RWPE1 (cell line): ENCODE measurements at places on chromosomes 6 and 20.

DNA sequence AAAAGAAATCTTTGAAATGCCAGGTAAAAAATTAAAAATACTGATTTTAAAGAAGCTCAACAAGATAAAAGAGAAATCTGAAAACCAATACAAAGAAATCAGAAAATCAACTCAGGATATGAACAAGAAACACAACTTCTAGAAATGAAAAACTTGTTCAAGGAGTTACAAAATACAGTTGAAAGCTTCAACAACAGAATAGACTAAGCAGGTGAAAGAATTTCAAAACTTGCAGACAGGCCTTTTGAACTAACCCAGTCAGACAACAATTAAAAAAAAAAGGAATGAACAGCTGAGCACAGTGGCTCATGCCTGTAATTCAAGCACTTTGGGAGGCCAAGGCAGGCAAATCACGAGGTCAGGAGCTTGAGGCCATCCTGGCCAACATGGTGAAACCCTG is 57.8 kb downstream of the PDSS2 start:
- no peak for DNase-seq

DNA sequence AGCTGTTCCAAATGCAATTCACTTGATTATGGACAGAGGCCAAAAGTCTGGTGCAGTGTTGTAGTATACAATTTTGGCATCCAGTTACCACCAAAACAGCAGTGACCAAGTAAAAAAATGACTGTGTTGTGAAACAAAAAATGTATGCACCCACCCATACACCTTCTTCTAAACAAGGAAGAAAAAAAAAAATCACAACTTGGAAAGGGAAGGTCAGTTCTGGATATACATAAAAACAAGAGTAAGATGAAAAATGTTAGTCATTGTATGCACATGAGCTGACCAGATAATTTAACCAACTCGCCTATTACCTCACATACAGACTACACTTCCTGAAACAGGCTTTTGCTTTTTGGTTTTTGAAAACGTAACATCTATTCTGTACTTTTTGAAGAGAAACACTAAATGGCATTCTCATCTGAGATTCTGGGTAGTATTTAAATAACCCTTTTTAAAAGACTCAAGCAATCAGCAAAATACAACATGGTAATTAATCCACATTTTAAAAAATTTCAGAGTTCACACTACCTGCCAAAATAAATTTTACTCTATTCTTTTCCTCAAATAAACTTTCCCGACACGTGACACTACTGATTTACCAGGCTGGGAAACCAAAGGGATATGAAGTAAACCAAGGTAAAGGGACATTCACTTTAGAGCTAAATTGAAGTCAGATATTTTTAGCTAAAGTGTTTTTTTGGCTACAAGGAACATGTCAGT is 141.6 kb upstream of the SHLD1 start:
- no peak for DNase-seq

GRCh38 chr20:63044204-63044600 is 37.4 kb upstream of the BHLHE23 start:
- DNase-seq: no peak

- DNase-seq: no peak
Measured at GRCh38 chr6:129785756-129786135, 75.4 kb downstream of the TMEM244 start.

GRCh38 chr6:129662980-129663431 is 47.0 kb downstream of the ARHGAP18 start:
- no peak for DNase-seq

- no peak for DNase-seq
Measured at GRCh38 chr20:32965581-32966373, 38.5 kb downstream of the SUN5 start.

- DNase-seq: no peak
Measured at GRCh38 chr6:39910744-39911143, 23.5 kb downstream of the MOCS1 start.

DNA sequence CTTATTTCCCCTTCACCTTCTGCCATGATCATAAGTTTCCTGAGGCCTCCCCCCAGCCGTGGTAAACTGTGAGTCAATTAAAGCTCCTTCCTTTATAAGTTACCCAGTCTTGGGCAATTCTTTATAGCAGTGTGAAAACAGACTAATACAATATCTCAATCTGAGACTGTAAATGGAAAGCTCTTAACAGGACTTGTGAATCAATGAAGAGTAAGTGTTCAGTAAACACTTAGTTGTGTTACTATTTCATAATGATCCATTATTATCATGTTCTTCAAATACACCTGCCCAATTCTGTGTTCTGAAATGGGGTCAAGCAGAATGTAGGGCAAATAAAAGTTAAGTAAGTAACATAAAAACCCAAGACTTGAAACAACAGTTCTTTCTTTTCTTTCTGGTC is 266.2 kb downstream of the TENT5A start:
- DNase-seq: no peak

DNA sequence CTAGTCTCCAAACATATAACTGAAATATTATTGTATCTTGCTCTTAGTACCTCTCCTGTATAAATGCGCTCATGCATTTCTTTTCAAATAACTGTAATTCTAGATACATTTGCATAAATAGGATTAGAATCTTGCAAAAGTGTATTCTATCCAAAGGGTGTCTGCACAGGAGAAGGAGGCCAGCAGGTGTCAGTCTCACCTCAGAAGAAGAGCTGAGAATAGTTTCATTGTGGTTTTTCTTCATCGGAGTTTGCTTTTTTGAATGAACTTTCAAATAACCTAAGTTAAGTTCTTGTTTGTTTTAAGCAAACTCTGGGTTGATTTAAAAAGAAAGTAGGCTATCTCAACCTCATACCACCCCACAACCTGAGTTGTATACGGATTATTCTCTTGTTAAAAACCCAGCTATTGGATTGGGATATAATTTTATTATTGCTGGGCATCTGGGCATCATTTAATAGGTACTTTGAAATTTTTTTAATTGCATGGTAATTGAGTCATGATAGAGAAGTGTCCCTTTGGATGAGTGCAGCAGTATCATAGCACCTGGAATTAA is 125.0 kb upstream of the MLIP start:
- DNase-seq: peak; percentile 26

DNA sequence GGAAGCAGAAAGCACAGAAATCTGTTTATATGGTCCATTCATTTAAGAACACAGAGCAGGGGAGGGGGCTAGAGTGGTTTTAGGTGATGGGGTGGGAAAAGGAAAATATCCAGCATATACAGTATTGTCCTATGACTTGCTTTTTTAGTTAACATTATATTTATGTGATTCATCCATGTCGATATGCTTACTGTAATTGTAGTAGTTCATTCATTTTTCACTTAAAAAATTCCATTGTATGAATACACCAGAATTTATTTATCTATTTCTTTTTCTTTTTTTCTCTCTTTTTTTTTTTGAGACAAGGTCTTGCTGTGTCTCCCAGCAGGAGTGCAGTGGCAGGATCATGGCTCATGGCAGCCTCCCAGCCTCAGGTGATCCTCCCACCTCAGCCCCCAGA is 9.6 kb upstream of the PRIM2 start:
- DNase-seq: no peak

GRCh38 chr6:21061892-21062291 is 527.6 kb downstream of the CDKAL1 start:
- DNase-seq: no peak

DNA sequence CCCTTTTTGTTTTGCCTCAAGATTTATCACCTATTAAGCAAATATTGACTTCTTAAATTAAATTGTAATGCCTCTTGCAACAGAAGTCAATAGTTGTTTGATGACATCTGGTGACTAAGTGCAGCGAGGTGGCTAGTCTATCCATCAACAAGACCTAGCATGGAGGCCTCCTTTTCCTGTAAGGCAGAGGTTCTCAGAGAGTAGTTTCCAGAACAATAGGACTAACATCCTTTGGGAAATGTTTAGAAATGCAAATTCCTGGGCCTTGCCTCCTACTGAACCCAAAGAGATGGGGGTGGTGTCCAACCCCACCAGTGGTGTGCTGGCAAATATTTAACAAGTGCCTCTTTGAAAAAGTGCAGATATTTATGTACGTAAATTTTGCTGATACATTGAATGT is 143.7 kb downstream of the SCP2D1 start:
- no peak for DNase-seq

DNA sequence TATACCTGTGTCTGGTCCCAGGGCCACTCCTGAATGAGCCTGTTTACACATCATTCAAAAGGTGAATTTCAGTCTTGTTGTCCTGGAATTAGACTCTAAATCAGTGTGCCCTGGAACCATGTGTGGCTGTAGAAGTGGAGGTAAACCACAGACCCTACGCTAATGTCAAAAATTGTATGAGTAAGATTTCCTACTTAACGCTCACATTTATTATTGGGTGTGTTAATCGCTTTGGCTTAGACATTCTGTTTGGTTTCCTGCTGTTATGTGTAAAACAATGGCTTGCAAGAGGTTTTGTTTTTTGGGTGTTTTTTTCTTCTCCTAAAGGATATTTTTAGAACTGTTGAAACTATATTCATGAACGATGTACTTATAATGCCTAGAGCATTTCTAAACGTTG is 19.3 kb downstream of the PLCB1 start:
- no peak for DNase-seq

DNA sequence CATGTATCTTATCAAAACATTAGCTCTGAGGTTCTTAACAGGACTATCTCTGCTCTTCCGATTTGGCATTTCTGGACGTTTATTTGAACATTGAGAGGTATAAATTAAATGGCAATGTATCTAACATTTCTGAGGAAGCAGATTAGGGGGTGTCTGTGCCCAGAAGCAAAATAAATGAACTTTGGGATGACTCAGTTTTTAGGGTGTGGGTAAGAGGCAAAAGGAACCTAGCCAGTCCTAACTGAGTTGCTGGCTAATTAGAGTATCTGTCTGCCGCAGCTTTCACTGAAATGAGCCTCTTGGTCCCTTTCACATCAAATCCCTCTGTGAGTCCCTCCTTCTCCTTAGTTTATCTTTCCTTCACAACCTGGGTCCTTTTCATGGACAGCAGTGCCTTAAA is 1.1 kb downstream of the RNF144B start:
- DNase-seq: peak; percentile 15

DNA sequence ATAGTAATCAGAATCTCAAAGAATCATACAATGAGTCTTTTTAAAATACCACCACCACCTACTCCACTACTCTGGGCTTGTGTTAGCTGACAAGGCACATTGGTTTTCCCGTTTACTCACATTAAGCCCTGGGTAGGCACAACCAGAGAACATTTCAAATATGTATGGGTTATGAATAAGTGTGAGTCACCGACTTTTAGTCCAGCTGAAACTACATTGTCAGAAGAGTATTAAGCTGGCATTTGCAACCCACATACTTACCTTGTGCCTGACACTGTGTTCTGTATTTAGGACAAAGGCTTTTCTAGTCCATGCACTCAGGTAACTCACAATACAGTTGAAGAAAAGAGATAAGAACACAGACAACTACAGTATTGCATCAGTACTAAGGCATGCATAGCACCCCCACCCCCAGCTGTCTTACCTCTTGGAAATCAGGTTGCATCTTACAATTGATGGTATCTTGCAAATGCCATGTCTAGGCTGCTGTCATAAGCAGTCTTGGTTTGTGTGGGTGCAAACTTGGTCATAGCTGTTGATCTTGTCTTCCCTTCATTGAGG is 40.3 kb upstream of the AHI1 start:
- peak; percentile 60 for DNase-seq

DNA sequence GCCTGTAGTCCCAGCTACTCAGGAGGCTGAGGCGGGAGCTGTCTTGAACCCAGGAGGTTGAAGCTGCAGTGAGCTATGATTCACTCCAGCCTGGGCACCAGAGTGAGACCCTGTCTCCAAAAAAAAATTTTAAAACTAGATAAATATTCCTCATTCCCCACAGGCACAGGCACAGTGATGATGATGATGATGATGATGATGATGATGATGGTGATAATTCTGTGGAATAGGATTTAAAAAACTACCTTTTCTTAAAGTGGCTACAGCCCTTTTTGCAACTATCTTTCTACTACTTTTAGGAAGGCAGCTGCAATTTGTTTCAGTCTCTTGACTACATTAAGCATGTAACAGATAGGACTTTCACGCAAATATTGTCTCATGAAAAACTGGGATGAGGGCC is 76.6 kb upstream of the SCAF8 start:
- DNase-seq: no peak

- DNase-seq: no peak
Measured at GRCh38 chr20:16709017-16709416, 20.8 kb upstream of the SNRPB2 start.

- no peak for DNase-seq
Measured at GRCh38 chr6:111971181-111971841, 82.6 kb upstream of the CCN6 start.

DNA sequence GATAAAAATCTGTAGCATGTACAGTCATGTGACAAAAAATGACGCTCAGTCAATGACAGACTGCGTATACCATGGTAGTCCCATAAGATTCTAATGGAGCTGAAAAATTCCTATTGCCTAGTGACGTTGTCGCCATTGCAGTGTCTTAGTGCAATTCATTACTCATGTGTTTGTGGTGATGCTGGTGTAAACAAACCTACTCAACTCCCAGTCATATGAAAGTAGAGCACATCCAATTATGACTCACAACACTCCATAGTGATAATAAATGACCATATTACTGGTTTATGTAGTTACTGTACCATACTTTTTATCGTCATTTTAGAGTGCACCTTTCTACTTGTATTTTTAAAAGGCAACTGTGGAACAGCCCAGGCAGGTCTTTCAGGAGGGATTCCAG is 45.0 kb downstream of the TFAP2A start:
- DNase-seq: peak; percentile 57

- no peak for DNase-seq
Measured at GRCh38 chr6:147933224-147933623, 409.4 kb upstream of the SASH1 start.

DNA sequence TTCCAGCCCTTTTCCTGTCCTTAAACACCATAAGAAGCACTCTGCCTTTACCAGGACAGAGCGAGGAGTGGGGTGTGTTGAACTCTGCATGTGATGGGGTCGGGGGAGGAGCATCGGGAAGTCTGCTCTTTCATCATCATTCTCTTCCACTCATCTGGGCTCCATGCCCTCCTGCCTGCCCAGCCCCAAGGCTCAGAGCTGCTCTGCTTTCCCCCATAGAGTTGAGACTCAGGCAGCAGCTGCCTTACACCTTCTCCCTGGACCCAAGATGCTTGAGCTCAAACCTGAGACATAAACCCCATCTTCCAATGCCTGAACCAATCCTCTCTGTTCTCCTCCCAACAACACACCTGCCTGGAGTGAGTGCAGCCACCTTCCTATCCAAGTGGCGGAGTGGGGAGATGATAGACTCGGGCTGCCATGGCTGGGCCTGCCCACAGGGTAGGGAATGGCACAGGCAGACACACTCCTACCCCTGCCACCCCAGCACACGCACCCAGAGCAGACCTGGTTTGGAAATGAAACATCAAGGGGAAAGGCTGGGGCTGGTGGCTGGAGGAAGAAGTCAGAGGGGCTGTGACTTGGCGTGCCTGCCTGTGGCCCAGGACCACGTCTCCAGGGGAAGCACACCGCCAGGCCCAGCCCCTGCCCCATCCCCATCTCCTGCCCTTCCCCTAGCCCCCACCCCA is 28.4 kb downstream of the TFEB start:
- DNase-seq: no peak

DNA sequence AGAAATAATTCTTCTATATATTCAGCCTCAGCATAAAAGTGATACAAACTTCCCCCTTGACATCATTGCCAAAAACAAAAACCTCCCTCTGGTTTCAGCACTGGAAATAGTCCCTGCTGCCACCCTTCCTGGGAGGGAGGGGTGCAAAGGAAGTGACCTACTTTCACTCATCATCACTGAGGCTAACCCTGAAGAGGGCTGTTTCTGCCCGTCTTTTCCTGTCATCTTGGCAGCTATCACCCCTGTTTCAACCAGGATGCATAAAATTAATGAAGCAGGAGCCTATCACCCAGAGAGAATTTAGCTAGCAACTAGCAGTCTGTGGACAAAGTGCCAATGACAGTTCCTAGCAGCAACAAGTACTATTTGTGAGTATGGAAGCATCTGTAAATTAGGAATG is 397.8 kb downstream of the LAMA2 start:
- no peak for DNase-seq

GRCh38 chr6:167399599-167399998 is 74.7 kb downstream of the TTLL2 start:
- DNase-seq: no peak
